ENCODE measurements at places on chromosomes 16 and 17. TPM values are rescaled to one million over a fixed set of nuclear protein-coding genes. Genes with fewer than 3 reads are reported as not detected.
A peak's percentile ranks its signal among the peaks of the same experiment; 100 is the strongest.

Gene EVI2A
- 0.50 TPM for polyA plus RNA-seq

Gene SBK1
- 0.03 TPM for polyA plus RNA-seq

Gene MYOCD
- polyA plus RNA-seq: 10.6 TPM

Gene NOMO2
- polyA plus RNA-seq: 195 TPM

Gene CD19
- polyA plus RNA-seq: not detected

Gene HOXB5
- 18.0 TPM for polyA plus RNA-seq

Gene MYH8
- not detected for polyA plus RNA-seq

Gene TSPOAP1
- polyA plus RNA-seq: 1.2 TPM

Gene PPM1E
- 0.03 TPM for polyA plus RNA-seq

Gene SLC25A10
- 20.2 TPM for polyA plus RNA-seq

Gene SLC16A13
- polyA plus RNA-seq: 2.3 TPM

Gene NPW
- polyA plus RNA-seq: 3.7 TPM

Gene TP53TG3F
- not detected for polyA plus RNA-seq

Gene CENPX
- polyA plus RNA-seq: 100 TPM

Gene KRT17
- 4.6 TPM for polyA plus RNA-seq

Gene HNF1B
- not detected for polyA plus RNA-seq

Gene TNP2
- polyA plus RNA-seq: not detected

GRCh38 chr16:67387479-67388079 lies 5.7 kb downstream of the TPPP3 start:
- DNase-seq: no peak

GRCh38 chr17:40059729-40060475 lies 2.9 kb upstream of the THRA start:
- no peak for DNase-seq

DNA sequence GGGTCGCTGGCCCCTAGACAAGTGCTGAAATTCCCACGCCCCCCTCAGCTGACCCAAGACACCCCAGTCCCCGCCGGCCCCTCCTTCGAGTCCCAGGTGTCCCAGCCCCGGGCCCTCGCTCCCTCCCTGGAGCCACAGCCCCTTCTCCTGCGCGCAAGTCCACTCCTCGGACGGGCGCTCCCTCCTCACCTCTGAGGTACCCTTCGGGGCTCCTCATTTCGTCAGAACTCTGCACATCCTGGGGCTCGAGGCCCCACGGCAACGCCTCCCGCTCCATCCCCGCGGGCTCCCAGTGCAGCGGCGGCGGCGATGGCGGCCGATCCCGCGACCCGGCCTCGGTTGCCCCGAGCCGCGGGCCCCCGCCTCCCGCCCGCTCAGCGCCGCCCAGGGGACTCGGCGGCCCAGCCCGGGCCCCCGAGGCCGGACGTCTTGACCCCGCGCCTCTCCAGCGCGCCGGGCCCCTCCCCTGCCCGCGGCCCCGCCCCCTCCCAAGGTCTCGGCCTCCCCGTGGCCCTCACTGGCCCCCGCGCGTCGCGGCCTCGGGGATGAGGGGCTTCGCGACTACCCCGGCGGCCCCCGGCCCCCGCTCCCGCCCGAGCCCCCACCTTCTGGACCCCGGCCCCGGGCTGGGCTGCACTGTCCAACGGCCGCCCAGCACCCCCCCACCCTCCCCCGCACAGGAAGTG lies at the start of gene ZNF768:
Gene ZNF768, minus strand, starts transcription at position 430 of the 686 bp plus-strand sequence. Its CDS starts 153 bp downstream, at position 277.
- no peak for DNase-seq

GRCh38 chr16:71460941-71461340 lies 1.1 kb downstream of the ZNF23 start:
- DNase-seq: no peak

GRCh38 chr17:71412803-71413202 lies 708.0 kb upstream of the SOX9 start:
- peak; percentile 99 for DNase-seq

DNA sequence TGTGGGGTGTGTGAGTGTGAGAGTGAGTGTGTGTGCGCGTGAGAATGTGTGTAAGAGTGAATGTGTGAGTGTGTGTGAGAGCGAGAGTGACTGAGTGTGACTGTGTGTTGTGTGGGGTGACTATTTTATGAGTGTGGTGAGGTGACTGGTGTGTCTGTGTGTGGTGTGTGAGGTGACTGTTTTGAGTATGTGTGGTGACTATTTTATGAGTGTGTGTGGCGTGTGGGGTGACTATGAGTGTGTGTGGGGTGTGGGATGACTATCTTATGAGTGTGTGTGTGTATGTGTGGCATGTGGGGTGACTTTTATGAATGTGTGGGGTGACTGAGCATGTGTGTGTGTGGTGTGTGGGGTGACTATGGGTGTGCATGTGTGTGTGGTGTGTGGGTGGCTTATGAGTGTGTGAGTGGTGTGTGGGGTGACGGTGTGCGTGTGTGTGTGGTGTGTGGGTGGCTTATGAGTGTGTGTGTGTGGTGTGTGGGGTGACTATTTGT lies 152.9 kb upstream of the PLCG2 start:
- peak; percentile 61 for DNase-seq

DNA sequence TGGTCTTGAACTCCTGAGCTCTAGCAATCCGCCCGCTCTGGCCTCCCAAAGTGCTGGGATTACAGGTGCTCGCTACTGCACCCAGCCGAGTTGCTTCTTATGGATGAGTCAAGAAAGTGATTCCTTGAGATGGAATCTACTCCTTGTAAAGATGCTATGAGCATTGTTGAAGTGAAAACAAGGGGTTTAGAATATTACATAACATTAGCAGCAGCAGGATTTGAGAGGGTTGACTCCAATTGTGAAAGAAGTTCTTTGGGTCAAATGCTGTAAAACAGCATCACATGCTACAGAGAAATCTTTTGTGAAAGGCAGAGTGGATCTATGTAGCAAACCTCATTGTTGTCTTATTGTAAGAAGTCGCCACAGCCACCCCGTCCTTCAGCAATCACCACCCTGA lies 72.7 kb downstream of the NT5M start:
- DNase-seq: peak; percentile 52

DNA sequence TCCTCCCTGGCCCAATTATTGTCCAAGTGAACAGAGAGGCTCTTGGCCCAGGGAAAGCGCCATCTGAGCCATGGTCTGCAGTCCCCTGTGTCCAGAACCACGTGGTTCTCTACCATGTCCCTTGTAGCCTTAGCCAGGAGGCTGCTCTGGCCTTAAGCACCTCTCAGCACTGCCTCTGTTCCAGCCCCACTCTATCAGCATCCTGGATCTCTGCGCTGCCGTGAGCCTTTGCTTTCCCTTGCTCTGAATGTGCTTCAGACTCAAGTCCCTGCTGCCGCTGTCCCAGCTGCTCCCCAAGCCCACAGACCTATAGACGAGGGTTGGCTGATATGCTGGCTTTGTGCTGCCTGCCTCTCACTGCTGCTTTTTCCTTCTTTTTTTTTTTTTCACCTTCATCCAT lies 33.9 kb downstream of the CYB561 start:
- DNase-seq: no peak

- peak; percentile 36 for DNase-seq
These were observed 93.8 kb upstream of the PLEKHM1 start for GRCh38 chr17:45584092-45585036.

GRCh38 chr17:11747441-11747840 lies 149.2 kb downstream of the DNAH9 start:
- DNase-seq: no peak

GRCh38 chr17:1438593-1439083 lies 17.4 kb downstream of the CRK start:
- peak; percentile 89 for DNase-seq

DNA sequence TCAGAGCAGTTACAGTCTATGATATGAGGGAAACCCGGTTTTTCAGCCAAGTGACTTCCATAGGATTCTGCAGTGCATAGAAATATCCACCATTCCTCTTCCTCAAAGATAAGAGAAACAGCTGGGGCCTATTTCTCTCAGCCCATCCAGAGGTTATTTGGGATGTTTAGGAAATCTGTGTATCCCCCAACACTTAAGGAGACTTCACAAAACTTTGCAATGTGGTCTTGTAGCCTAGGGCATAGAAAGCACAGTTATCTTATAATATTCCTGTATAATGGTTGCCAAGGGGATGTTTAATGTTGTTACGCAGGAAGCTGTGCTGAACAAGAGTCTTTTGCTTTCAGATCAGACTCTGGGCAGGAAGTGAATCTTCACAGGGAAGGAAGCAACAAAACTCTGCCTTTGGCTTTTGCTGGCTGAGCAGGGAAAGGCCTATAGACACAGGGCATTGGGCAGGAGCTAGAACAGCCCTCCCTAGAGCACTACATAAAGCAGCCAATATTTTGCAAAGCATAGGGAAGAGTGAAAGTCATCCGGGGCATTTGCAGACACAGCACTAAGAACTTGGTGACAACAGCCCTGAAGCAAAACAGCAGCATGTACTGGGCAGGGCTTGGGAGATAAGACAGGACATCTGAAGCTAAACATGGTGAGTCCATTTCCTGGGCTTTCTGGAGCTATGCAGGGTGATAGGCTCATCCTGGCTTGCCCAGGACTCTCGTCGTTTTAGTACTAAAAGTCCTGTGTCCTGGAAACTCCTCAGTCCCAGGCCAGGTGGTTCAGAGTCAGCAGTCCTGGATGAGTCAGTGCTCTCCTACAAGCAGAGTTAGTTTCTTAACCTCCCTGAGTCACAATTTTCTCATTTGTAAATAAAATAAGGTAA lies 18.7 kb upstream of the BEAN1 start:
- peak; percentile 88 for DNase-seq

GRCh38 chr16:68420366-68420942 lies 27.9 kb downstream of the SMPD3 start:
- no peak for DNase-seq

GRCh38 chr17:50051082-50051576 lies 4.8 kb upstream of the ITGA3 start:
- peak; percentile 88 for DNase-seq

- no peak for DNase-seq
These were observed 119.7 kb upstream of the CACNG5 start for GRCh38 chr17:66715076-66715675.

- DNase-seq: no peak
These were observed 6.9 kb upstream of the DBNDD1 start for GRCh38 chr16:90026135-90026534.

GRCh38 chr17:57084802-57085447 lies at the start of gene AKAP1:
AKAP1 (plus strand) TSS chr17:57085246; CDS start chr17:57105465, 20,219 bp downstream.
- DNase-seq: peak; percentile 90

DNA sequence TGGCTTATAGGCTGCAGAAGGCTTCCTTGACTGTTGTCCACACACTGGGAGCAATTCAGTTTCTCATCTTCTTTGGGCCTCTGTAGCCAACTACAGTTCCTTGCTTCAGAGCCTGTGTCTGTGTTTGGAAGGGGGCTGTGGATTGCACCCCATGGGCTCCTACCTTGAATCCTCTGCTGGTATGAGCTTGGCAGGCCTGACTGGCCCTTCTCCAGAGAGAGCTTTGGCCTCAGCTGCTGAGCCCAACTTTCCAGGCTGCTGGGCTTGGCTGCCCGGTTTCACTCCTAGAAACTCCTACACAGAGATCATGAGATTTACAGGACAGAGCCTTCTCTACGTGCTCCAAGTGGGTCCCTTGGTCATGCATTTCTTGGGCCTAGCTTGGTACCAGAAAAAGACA lies 354.4 kb downstream of the SNX29 start:
- no peak for DNase-seq

- DNase-seq: no peak
These were observed 8.2 kb downstream of the MYLK3 start for GRCh38 chr16:46739934-46740333.

GRCh38 chr16:50814541-50814940 lies 72.7 kb downstream of the CYLD start:
- no peak for DNase-seq

DNA sequence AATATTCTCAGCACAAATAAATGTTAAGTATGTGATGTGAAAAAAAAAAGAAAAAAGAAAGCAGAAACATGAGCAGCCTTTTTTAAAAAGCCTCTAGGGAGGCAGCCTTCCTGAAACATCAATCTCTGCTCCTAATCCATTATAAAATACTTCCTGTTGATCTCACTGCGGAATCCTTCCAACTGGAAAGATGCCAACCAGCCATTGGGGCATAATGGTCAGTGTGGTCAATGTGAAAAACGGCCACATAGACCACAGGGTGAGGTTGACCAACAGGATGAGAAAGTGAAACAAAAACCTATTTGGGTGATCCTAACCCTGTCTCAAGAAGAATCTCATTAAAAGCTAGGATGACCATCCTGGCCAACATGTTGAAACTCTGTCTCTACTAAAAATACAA lies 26.1 kb upstream of the ABCA8 start:
- DNase-seq: peak; percentile 36

- DNase-seq: no peak
These were observed 12.4 kb upstream of the YWHAE start for GRCh38 chr17:1412185-1413110.

- DNase-seq: no peak
These were observed 17.7 kb downstream of the SLC7A5 start for GRCh38 chr16:87851601-87852000.

- DNase-seq: no peak
These were observed 4.5 kb downstream of the ZNF652 start for GRCh38 chr17:49357516-49357915.

- DNase-seq: peak; percentile 5
These were observed 463 bp downstream of the TOP2A start for GRCh38 chr17:40417258-40417608.

DNA sequence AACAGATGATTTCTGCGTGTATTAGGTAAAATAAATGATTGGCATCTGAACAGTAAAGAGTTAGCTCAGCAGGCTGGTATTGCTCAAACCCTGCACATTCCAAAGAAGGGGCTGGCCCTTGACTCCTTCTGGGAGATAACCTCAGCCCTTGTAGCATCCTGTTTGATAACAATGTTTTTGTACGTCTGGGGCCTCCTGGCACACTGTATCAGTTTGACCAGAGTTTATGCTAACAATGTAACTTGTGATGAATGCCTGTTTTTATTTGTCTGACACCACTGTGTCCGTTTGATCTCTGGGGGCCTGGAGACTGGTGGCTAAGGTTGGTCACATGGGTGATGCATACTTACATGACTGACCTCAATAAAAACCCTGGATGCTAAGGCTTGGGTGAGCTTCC lies 43.8 kb upstream of the NDRG4 start:
- no peak for DNase-seq

DNA sequence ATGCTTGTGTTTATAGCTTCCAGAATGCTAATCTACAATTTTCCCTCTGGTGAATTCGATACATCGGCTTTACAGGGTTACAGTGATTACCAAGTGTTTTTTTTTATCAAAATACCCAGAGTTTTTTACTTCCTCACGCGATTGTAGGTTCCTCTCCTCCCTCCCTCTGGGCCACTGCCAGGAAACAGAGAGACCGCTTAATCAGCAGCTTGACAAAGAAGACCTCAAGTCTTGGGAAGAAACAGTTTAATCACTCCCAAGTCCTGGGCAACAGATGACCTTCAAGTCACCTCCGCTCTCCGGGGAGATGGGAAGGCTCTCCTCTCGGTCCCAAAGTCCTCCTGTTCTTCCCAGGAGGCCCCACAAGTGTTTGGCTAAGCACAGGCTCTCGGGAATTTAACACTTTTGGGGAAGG lies 23.5 kb downstream of the SMTNL2 start:
- DNase-seq: peak; percentile 49

- peak; percentile 50 for DNase-seq
These were observed 126.0 kb upstream of the SDK2 start for GRCh38 chr17:73770115-73770848.

GRCh38 chr16:30065943-30066760 lies 592 bp downstream of the ALDOA start:
- peak; percentile 70 for DNase-seq

Measured in IMR-90 (cell line).